Endothelial cell of umbilical vein (primary cell): ENCODE measurements at places on chromosomes 7 and 10. TPM values are rescaled to one million over a fixed set of nuclear protein-coding genes. Genes with fewer than 3 reads are reported as not detected.

The NEURL1 gene
- 0.22 and 0.30 TPM in 2 replicates for total RNA-seq

GRCh38 chr10:82759050-82759449 lies 884.1 kb downstream of the NRG3 start:
- no peak overlapping the region for H3K27ac ChIP-seq
- H3K27me3 ChIP-seq: no peaks in the 10 kb centered on the region
- no peaks in the 10 kb centered on the region for H3K36me3 ChIP-seq
- H3K4me1 ChIP-seq: no peaks in the 10 kb centered on the region

DNA sequence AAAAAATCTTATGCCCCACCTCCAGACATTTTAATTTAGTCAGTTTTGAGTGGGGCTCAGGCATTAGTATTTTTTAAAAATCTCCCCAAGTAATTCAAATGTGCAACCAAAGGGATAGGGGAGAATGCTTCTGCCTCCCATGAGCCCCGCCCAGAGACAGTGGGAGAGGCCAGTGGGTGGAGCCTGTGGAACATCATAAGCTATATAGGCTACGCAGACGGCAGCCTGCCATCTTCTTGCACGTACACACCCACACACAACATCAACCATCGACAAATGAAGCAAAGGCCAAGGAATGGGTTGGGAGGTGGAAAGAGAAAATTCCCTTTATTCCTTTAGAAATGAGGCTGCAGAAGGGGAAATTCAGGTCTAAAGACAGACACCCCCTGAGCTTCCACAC lies 25.2 kb downstream of the CREB3L2 start:
- no peak overlapping the region for H3K27ac ChIP-seq
- no peaks in the 10 kb centered on the region for H3K36me3 ChIP-seq
- H3K27me3 ChIP-seq: no peaks in the 10 kb centered on the region
- no peak overlapping the region for H3K4me3 ChIP-seq
- peaks cover 27% of the 10 kb centered on the region for H3K4me1 ChIP-seq
- DNase-seq: no peak

DNA sequence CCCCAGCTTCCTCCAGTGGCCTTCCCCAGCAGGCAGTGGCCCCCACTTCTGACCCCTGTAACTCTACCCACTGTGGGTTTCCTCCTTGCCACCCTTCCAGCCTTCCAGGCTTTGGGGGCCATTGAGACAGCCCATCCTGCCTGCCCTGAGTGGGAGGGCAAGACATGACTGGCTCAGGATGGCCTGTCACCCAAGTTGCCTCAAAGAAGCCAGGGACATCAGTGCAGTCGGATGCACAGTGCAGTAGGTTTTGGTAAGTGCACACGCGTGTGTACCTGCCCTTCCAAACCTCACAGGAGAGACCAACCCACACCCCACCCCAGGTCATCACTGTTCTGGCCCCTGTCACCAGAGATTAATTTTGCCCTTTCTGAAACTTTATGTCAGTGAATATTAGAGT lies 22.7 kb downstream of the ZMIZ2 start:
- peaks cover 5% of the 10 kb centered on the region for H3K36me3 ChIP-seq
- H3K27ac ChIP-seq: no peak overlapping the region
- H3K4me1 ChIP-seq: no peaks in the 10 kb centered on the region
- H3K27me3 ChIP-seq: no peaks in the 10 kb centered on the region
